ENCODE measurements at places on chromosomes 1 and 21.

DNA sequence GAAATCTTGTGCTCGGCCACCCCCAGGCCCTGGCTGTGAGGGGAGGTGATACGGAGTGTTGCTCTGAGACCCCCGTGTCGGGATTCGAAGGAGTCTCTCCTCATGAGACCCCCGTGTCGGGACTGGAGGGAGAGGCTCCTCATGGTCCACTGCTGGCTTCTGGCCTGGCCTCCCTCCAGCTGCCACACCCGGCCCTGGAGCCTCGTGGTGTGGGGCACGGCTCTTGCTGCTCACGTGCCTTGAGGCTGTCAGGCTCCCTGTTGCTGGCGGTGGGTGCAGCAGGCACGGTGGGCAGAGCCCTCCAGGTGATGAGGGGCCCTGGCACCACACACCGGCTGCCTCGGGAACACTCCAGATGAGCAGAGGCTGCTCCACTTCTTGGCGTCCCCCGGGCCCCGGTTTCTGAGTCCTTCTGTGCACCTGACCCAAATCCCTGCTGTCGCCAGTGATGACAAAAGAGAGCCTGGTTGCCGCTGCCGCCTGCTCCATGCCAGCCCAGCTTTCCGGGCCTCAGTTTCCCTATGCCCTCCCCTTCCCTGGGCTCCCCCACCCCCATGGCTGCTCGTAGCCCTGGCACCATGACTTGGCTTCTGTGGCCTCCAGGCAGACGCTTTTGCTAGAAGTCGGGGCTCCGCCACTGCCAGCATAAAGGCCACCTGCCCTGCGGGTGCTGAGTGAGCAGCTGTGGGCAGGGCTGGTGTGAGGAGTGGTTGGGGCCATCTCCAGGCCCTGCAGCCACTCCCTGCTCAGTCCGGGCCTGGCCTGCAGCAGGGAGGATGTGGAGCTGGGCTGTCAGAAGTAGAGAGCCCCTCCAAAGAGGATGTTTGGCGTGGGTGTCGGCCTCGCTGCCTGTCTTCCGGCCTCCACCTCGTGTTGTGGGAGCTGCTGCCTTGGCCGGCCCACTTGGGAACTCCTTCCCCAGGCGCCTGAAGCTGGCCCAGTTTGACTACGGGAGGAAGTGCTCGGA lies 11.8 kb downstream of the TMEM240 start:
- no peak for DNase-seq

GRCh38 chr1:84847253-84848250 lies 45.5 kb downstream of the LPAR3 start:
- peak; percentile 82 for DNase-seq

- DNase-seq, result no peak
These were observed 21.0 kb downstream of the RAVER2 start for GRCh38 chr1:64765826-64766225.

GRCh38 chr1:87224201-87224600 lies 104.5 kb upstream of the LMO4 start:
- DNase-seq, result peak; percentile 89

- no peak for DNase-seq
These were observed 31.0 kb downstream of the TRIT1 start for GRCh38 chr1:39852214-39852791.

DNA sequence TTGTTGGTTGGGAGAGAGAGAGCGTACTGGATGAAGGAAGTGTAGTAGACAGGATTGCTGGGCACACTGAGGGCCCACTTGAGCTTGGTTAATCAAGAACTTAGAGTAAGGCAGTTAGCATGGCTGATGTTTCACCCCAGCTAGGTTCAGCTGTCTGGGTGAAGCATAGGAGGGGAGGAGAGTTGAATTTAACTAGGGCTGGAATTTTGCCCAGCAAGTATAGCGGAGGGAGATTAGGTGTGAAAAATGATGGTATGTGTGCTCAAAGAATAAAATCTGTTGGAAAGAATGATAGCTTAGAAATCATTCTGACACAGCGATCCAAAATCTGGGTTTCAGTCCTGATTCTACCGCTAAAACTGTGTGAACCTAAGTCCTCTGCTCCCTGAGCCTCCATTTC lies 461.5 kb upstream of the PROX1 start:
- no peak for DNase-seq

DNA sequence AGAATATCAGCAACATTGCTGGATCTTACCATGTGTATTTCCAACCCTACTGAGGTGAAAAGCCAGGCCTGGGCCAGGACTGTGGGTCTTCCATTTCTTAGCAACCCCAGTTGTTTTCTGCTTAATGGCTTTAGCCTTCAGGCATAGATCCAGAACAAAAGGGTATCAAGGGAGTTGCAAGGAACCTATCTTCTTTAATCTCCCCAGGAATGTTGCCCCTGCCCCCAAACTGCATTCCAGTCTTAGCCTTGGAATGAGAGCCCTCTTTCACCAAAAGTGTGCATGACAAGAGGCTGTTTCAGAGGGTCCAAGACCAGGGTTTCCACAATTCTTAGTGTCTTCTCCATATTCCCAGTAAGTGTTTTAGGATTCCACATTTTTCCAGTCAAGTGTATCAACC lies 87.9 kb upstream of the SOX13 start:
- DNase-seq, result peak; percentile 3

DNA sequence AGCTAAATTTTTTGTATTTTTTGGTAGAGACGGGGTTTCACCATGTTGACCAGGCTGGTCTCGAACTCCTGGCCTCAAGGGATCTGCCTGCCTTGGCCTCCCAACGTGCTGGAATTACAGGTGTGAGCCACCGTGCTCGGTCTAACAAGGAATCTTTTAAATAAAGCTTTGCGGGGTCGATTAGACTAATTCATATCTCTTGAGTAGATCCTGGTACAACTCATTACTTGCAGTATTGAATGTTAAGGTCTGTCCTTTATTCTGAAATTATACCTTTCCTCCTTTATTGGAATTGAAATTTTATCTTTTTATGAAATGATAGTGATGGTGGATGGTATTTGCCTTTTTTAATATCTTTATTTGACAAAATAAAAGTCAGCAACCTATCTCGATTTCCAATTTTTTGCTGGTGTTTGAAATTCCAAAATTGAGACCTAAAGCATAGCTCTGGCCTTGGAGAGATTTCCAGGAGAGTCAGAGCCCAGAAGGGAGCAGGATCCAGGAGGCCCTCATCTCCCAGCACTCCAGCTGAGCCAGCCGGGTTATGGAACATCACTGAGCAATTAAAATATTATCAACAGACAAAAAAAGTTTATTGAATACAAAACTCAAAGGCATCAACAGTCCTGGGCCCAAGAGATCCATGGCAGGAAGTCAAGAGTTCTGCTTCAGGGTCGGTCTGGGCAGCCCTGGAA lies 4.7 kb downstream of the S100A2 start:
- DNase-seq, result no peak

GRCh38 chr1:204802401-204803175 lies 68.1 kb upstream of the NFASC start:
- no peak for DNase-seq

- DNase-seq, result no peak
These were observed 13.7 kb downstream of the SELL start for GRCh38 chr1:169697755-169698154.

Data from fibroblast of skin of left biceps (primary cell).